Fibroblast of the aortic adventitia (primary cell): ENCODE measurements at places on chromosomes 5 and 9. TPM values are rescaled to one million over a fixed set of nuclear protein-coding genes. Genes with fewer than 3 reads are reported as not detected.

GRCh38 chr5:54885636-54886035, 99.8 kb downstream of the ESM1 start:
- DNase-seq: no peak

DNA sequence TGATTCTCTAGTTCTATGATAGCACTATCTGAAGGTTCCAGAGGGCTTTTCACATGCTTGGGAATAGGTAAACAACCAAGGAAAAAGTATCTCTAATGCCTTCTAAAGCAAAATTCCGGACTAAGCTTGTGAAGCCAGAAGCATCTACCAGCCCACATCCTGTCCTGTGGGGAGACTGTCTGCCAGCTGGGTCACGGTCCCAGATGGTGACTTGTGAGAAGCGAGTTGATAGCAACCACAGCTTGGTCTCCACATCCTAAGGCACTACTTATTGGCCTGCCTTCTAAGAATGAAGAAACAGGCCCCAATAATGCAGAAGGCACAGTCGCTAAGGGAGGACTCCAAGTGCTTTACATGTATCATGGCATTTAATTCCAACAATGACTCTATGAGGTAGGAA, 184.1 kb upstream of the ADRA1B start:
- no peak for DNase-seq

- peak; percentile 79 for DNase-seq
Observed at GRCh38 chr5:57895766-57896165, 413.2 kb upstream of the ACTBL2 start.

GRCh38 chr9:2833096-2833495, 10.8 kb downstream of the PUM3 start:
- peak; percentile 56 for DNase-seq

DNA sequence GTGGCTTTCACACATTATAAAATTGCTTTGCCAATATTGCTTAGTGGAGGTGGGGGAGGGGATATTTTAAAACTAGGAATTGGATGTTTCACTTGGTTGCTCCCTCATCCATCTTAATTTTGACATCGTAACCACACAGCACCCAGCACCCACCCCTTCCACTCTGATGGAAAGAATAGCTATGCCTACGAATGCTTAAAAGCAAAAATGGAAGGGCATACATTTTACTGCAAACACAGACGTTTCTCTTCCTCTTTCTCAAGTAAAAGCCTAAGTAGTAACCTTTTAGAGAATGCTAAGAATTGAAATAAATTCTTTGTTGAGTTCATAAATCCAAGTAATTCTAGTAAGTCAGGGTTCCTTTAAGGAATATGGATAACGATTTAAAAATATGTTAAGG, 69.9 kb downstream of the JAKMIP2 start:
- no peak for DNase-seq

GRCh38 chr5:128649192-128649591, 111.1 kb upstream of the FBN2 start:
- DNase-seq: peak; percentile 75

GRCh38 chr5:178427576-178428197, 162.5 kb downstream of the COL23A1 start:
- no peak for DNase-seq

DNA sequence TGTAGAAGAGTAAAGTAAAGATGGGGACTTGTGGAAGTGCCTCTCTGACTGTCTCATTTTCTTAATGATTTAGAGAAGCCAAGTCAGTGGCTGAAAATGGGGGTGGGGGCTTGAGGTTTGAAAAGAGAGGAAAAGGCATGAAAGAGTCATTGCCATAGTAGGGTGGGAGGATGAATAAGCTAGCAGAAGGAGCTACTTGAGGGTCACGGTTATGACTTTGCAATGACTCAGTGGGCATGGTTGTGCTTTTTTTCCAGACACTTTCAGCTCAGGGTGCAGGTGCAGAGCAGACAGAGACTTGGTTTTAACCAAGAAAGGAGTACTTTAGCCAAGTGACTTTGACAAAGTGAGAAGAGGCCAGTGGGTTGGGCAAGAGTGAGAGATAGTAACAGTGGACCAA, 117.8 kb downstream of the PTTG1 start:
- DNase-seq: no peak

DNA sequence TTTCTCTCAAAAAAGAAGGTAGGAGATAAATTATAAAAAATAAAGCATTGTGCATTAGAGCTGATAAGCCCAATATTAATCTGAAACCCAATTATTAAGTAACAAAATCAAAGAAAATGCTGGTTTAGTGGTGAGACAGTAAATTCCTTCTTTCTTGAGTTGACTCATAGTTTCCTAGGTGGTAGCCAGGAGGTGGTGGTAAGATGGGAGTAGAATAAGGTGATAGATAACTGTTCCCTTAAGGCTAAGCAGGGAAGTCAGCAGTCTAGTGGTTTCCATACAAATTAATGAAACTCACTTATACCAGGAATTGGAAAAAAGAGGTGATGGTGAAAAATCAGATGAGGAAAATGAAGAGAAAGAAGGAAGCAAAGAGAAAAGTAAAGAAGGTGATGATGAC, 23.2 kb downstream of the LYSMD3 start:
- DNase-seq: peak; percentile 21

DNA sequence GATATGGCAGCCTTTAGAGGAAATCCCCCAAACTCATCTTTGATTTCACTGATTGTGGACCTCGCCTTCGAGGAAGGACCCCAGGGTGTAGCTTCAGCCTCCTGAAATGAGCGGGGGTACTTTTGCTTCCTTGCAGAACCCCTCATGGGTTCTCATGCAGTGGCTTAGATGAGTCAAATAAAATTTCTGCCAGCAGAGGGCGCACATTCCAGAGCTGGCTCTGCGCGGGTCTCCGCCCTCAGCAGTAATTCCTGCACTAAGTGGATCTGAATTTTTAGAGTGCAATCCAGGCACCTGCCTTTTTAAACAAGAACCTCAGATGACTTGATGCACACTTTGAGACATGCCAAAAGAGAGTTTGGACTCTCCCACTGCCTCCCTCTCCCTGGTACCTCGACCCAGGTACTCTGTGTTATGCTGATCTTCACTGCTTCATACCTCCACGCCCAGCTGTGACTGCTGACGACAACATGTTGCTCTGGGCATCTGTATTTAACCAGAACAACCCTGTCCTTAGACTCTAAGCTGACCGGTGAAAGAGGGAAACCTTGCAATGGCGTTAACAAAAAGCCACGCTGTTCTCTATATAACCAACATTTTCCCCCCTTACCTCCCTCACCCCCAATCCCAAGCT, 7.3 kb downstream of the EGFLAM start:
- DNase-seq: peak; percentile 61

- peak; percentile 26 for DNase-seq
Observed at GRCh38 chr5:119966028-119966427, 336.7 kb downstream of the FAM170A start.

DNA sequence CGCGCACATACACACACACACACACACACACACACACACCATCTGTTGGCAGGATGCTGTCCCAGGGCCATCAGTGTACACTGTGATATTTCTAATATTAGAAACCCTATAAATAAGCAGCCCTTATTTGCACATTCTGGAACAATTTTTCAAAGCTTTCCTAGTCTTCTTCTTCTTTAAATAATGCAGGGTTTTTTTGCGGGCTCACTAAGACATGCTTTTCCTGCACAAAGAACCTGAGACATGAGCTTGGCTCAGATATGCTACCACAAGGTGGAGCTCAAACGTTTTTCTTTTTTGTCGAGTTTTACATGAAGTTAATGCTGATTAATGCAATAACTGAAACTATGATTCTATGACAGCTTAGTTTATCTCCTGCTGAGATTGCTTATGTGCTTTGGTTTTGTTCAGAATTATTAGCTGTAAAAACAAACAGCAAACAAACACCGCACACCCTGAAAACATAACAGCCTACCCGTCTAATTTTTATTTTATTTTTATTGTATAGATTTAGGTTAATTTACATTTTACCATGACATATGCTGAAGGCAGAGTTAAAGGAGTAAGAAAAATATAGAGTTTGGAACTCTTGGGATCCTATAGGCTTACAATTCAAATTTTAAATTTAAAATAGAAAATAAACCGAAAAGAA, 95.8 kb downstream of the ALDH1A1 start:
- peak; percentile 85 for DNase-seq

GRCh38 chr5:5572976-5573797, 150.7 kb downstream of the ICE1 start:
- no peak for DNase-seq

- no peak for DNase-seq
Observed at GRCh38 chr9:132136151-132136780, 25.6 kb upstream of the NTNG2 start.

PLPP7 gene
- 5.6 and 9.8 TPM in 2 replicates for total RNA-seq

OR1J2 gene
- total RNA-seq: 1.6 TPM in 1 of 2 replicates, not detected in the other

MRPL41 gene
- total RNA-seq: 27.7 and 81.1 TPM in 2 replicates

PCDHA10 gene
- under 0.01 and 0.09 TPM in 2 replicates for total RNA-seq

PLAC8L1 gene
- 0.98 TPM in 1 of 2 replicates, not detected in the other for total RNA-seq

IFNA7 gene
- not detected in 2 replicates for total RNA-seq

PTGER4 gene
- total RNA-seq: 0.57 and 12.0 TPM in 2 replicates

OR1L4 gene
- not detected in 2 replicates for total RNA-seq
